Suprapubic skin (tissue), 4 donors: ENCODE measurements at places on chromosomes 7 and 10. TPM values are rescaled to one million over a fixed set of nuclear protein-coding genes. Genes with fewer than 3 reads are reported as not detected.
A peak's percentile ranks its signal among the peaks of the same experiment; 100 is the strongest.

DNA sequence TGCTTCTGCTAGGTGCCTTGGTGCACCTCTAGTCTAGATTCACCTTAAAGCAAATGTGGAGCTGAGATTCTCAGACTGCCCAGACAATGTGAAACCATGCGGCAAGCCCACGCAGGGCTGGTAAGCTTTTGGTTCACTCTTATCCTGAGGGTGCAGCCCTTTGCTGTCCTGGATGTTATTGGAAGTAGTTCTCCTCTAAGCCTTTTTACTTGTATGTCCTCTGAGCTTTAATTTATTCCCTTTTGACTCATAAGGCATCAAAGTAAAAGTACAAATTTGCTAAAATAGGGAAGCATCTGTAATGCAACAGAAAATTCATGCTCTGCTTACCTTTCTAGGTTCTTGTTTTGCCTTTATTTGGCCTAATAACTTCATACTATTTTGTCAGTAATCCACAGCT lies 186.8 kb downstream of the MACC1 start:
- DNase-seq: no peak

- no peak for DNase-seq
Measured at GRCh38 chr7:98831641-98832221, 38.1 kb downstream of the TMEM130 start.

Gene EPHB4
- total RNA-seq: 79.3 TPM

DNA sequence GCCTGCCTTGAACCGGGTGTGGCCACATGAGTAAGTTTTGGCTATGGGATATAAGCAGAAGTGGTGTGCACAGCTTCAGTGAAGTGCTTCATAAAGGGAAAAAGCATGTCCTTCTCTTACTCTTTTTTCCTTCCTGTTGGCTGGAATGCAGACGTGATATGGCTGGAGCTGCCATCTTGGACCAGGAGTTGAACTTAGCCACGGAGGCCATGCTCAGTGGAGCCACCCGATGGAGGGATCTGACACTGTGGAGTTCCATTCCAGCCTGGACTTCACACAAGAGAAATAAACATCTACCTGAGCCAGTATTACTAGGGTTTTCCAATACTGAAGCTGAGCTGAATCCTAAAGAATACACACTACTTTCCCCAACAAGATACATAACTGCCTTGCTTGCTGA lies 52.3 kb downstream of the CCDC3 start:
- no peak for DNase-seq

GRCh38 chr10:101570428-101571270 lies 17.4 kb downstream of the POLL start:
- DNase-seq: peak; percentile 68

DNA sequence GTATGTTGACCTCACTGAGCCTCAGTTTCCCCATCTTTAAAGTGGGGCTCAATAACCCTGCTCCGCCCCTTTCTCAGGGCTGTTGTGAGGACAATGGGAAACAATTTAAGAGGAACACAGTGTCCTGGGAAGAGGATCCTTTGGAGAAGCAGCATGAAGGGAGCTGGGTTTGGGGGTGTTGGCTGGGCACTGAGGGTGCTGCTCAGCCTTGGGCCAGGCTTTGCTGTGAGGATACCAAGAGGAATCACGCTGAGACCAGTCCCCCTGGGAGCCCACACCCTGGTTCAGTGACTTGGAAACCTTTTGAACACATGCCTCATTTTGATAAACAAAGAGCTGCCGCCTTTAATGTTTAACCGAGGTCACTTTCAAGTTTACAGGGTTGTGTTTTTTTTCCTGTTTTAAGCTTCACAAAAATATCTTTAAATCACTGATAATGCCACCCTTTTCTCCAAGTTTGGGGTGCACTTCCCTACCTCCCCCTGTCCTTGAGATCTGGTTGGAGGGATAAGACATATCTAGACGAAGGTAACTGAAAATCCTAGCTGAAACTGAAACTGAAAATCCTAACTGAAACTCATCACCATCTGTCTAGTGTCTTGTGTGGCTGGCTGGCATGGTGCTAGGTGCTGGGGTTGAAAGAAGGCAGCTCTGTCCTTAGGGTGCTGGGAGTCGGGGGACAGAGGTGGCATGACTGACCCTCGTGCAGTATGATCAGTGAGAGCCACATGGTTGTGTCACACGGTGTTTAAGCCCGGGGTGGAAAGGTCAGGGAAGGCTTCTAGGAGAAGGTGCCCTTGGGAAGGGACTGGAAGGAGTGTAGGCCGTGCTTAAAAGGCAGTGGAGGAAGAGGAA lies 27.7 kb downstream of the ZNF775 start:
- DNase-seq: peak; percentile 73

Gene APBB1IP
- total RNA-seq: 3.9 TPM

Gene SEMA3C
- 46.0 TPM for total RNA-seq

DNA sequence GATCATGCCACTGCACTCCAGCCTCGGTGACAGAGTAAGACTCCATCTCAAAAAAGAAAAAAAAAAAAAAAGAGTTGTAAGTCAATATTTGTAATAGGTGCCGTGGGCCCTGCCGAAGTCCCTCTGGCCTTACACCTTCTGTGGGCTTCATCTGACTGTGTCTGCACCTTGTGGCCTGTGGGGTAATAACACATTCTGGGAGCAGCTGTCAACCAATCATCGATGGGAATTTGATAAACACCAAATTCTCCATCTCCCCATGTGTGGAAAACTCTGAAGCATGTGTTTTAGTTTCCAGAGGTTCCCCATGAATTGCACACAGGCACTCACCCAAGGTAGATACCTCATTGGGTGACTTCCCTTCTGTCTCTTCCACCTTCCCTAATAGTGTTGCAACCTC lies 10.8 kb downstream of the ZNF394 start:
- DNase-seq: no peak

GRCh38 chr7:135348493-135348892 lies 114.9 kb downstream of the STRA8 start:
- DNase-seq: no peak

Gene OPALIN
- not detected for total RNA-seq

DNA sequence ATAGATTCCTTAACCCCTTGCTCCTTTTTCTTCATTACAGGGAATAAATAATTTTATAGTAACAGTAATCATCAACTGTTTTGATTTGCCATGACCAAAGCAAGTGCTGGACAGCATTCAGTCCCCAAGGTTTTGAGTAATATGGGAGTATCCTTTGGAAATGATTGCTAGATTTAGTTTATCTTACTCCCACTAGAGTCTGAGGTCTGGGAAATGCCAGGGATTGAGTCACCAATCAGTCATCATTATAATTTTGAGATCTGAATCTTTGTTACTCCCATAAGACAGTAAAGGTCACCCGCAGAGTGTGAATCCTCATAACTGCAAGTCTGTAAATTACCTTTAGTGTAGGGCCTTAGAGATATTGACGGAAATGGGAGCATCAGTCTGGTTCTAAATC lies 133.7 kb upstream of the SEMA3E start:
- no peak for DNase-seq

Gene DPYSL4
- 0.91 TPM for total RNA-seq

GRCh38 chr10:24209946-24210491 lies 1.1 kb downstream of the KIAA1217 start:
- DNase-seq: no peak

Gene CABCOCO1
- not detected for total RNA-seq

GRCh38 chr7:100642534-100642907 lies 1.2 kb upstream of the TFR2 start:
- DNase-seq: no peak

Gene ATRNL1
- 1.1 TPM for total RNA-seq
